Stomach (tissue), 19 donors: ENCODE measurements at places on chromosomes 2 and 18. TPM values are rescaled to one million over a fixed set of nuclear protein-coding genes. Genes with fewer than 3 reads are reported as not detected.
A peak's percentile ranks its signal among the peaks of the same experiment; 100 is the strongest.

IL1F10 gene
- total RNA-seq, result not detected

IL1RL1 gene
- 56.2 TPM for total RNA-seq

ATP6V1B1 gene
- total RNA-seq, result not detected

GREB1 gene
- total RNA-seq, result 11.0 TPM

HRH4 gene
- total RNA-seq, result not detected

SGO2 gene
- 0.58 TPM for total RNA-seq

EMILIN2 gene
- 10.8 TPM for total RNA-seq

CIB4 gene
- total RNA-seq, result not detected

PSMA8 gene
- total RNA-seq, result not detected

PPP3R1 gene
- 20.1 TPM for total RNA-seq

UNC80 gene
- total RNA-seq, result 5.1 TPM

DNAH7 gene
- 1.7 TPM for total RNA-seq

C2orf72 gene
- total RNA-seq, result 4.0 TPM

CERKL gene
- not detected for total RNA-seq

INPP5D gene
- total RNA-seq, result 11.2 TPM

- no peak for DNase-seq
Measured at GRCh38 chr2:27977731-27978312, 87.3 kb downstream of the BABAM2 start.

DNA sequence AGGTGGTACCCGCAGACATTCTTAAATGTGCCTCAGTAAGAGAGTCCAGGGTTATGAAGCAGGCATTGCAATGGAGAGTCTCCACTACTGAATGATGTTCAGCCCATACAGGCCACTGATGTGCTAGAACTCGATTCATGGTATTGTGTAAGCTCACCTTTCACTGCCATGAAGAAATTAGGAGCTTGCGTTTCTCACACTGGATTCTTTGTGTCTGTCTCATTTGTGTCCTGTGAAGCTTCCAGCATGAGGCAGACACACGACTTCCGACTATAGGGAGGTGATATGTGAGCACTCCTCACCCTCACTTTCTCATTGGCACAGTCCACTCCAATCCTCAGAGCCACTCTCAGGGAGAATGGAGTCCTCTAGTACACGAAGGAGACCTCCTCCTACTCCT lies 677.4 kb upstream of the RAB6C start:
- no peak for DNase-seq

- no peak for DNase-seq
Measured at GRCh38 chr18:34028324-34028723, 196.4 kb downstream of the NOL4 start.

GRCh38 chr2:7881063-7881462 lies 800.8 kb upstream of the ID2 start:
- no peak for DNase-seq

GRCh38 chr2:241561832-241562231 lies 3.3 kb downstream of the BOK start:
- DNase-seq, result peak; percentile 90

- DNase-seq, result no peak
Measured at GRCh38 chr2:70331012-70331411, 29.1 kb upstream of the FAM136A start.

DNA sequence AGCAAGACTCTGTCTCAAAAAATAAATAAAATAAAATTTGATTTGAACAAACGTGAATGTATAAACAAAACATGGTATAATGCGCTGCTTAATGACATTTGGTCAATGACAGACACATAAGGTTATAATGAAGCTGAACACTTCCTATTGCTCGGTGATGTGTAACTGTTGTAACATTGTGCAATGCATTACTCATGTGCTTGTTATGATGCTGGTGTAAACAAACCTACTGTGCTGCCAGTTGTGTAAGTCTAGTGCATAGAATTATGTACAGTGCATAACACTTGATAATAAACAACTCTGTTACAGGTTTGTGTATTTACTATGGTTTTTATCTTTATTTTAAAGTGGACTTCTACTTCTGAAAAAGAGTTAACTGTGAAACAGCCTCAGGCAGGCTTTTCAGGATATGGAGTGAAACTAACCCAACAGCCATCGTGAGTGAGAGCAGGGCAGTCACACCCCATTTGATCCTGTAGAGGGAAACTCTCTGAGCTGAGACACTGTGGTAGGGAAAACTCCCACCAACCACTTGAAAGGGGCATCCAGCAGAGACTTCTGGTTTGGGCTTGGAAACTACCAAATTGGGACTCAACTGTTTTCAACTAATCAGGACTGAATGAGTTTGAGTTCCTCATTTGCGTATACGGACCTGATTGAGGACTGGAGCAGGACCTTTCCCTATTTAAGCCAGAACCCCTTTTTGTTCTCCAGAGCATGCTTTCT lies 8.7 kb upstream of the RPRD1A start:
- no peak for DNase-seq

- no peak for DNase-seq
Measured at GRCh38 chr2:25586726-25587144, 86.6 kb downstream of the DTNB start.

GRCh38 chr2:23380562-23381065 lies 4.4 kb upstream of the KLHL29 start:
- DNase-seq, result no peak

GRCh38 chr2:134782792-134783191 lies 55.6 kb upstream of the ACMSD start:
- no peak for DNase-seq

- DNase-seq, result no peak
Measured at GRCh38 chr18:80198994-80199748, 48.1 kb downstream of the PARD6G start.

DNA sequence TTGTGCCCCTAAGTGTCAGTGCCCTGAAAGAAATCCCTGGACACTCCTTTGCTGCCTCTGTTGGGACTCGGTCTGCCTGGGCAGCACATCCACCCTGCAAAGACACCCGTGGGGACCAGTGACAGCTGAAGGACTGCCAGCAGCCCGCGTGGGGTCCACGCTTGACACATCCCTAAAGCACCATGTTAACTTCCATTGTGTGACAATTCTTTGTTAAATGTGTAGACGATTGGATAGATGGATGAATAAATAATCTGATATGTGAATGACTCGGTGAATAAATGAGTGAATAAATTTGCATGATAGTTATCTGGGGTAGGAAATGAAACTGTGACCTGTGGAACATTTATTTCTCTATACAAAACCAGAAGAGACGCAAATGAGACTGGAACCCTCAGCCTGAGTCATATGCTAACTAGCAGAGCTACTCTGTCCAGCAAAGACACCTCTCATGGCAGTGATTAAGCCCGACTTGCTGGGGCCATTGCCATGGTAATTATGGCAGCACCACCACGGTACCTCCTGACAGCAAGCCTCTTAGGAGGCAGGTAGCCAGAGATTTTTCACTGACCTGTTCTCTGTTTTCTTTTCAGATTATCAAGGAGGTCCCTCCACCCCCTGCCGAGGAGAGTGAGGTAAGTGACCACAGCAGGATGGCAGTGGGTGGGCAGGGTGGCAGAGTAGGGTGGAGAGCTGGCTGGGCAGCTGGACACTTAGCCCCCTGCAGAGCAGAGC lies 156.8 kb downstream of the ANTXR1 start:
- no peak for DNase-seq

DNA sequence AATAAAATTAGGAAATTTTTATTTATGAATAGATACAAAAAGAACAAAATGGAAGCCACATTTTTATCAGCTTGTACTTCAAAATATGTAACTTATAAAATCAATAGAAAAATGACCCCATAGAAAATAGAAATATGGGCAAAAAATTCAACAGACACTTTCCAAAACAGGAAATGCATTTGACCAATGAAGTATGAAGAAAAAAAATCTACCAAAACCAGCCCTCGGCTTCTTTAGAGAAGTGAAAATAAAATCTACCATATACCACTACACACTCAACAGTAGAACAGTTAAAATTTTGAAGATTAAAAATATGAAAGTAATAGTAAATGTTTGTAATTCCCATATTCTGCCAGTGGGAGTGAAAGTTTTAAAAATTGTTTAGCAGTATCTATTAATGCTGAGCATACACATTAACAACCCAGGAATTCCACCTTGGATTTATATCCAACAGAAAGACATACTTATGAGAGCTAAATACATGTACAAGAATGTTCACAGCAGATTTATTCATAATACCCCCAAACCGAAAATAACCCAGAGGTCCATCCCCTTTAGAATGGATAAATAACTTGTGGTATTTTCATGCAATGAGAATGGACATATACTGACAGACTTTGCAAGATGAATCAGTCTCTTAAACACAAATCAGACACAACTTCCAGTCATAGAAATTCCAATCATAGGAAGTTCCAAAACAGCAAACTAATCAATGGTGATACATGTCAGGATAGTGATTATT lies 318.0 kb downstream of the FIGN start:
- no peak for DNase-seq

- peak; percentile 68 for DNase-seq
Measured at GRCh38 chr2:100865816-100866460, 46.0 kb downstream of the NPAS2 start.

DNA sequence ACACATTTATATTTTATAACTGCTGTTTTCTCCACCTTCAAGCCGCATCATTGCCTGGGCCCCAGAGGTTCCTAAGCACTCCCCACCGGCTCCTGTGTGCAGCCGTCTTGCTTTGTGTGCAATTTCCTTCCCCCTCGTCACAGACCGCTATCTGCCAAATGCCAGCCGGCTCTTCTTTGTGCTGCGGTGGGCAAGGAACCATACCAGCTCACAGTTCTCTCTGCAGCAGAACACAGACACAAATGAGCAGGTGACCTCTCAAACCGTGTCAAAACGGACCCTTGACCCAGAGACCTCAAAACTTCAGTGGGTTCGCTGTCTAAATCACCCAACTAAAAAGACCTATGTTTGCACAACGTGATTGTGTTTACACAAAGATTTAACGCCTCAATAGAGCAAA lies 58.2 kb downstream of the KLF7 start:
- peak; percentile 57 for DNase-seq

GRCh38 chr2:111239581-111240249 lies 119.0 kb downstream of the BCL2L11 start:
- DNase-seq, result no peak

- no peak for DNase-seq
Measured at GRCh38 chr2:226427538-226428307, 371.9 kb downstream of the IRS1 start.

- DNase-seq, result no peak
Measured at GRCh38 chr18:39773646-39774045, 2181.4 kb upstream of the PIK3C3 start.

GRCh38 chr18:13339653-13340052 lies 121.1 kb downstream of the LDLRAD4 start:
- no peak for DNase-seq

- no peak for DNase-seq
Measured at GRCh38 chr18:25231327-25231691, 120.7 kb downstream of the ZNF521 start.

DNA sequence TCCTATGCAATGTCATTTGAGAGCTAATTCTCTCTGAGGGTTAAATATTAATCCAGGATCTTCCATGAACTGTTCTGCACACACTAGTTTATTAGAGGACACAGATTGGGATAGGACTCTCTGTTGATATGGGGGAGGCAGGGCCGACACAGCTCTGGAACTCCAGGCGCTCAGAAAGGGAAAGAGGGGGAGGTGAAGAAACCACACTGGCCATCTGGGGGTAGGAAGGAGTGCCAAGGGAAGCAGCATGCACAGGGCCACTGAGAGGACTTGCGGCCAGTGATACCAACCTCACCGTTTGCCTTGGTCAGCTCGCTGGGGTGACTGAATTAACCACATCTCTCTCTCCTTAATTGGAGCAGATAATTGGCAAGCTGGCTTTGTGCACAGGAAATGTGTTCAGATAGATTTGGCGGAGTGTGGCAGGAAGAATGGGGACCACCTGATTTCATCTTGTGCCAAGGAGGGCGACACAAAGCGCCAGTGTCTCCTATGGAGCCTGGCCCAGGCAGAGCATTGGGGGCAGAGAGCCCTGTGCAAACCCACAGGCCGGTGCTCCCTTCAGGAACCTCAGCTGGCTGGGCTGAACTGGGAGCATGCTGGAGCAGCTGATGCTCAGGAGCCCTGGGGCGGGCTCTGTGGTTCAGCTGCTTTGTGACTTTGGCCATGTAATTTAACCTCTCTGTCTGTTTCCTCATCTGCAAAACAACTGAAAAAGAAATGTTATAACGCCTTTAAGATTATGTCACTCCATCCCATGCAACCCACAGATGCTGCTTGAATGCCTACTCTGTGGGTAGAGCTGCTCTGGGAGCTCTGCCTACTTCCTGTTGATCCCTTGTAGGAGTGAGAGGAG lies 114.7 kb upstream of the STON1 start:
- no peak for DNase-seq

DNA sequence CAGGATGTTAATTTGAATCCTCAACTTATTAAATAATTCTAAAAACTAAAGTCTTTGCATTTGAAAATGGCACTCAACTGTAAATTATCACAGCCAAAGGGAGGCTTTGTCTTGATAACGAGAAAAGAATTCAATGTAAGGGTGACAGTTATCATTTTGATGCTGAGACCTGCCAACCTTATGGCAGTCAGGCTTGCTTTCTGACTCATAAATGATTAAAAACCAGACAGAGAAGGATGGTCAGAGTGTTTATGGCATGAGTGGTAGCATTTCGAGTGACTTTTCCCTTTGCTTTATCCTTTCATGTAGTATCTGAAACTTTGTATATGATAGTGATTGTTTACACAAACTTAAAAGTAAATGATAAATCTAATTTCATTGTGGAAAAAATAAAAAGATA lies 53.9 kb upstream of the EPC2 start:
- no peak for DNase-seq

- no peak for DNase-seq
Measured at GRCh38 chr18:59357928-59358327, 1.1 kb downstream of the LMAN1 start.

GRCh38 chr18:80154293-80154692 lies 45.2 kb downstream of the ADNP2 start:
- DNase-seq, result peak; percentile 34

- no peak for DNase-seq
Measured at GRCh38 chr2:212712991-212713390, 174.4 kb upstream of the ERBB4 start.

DNA sequence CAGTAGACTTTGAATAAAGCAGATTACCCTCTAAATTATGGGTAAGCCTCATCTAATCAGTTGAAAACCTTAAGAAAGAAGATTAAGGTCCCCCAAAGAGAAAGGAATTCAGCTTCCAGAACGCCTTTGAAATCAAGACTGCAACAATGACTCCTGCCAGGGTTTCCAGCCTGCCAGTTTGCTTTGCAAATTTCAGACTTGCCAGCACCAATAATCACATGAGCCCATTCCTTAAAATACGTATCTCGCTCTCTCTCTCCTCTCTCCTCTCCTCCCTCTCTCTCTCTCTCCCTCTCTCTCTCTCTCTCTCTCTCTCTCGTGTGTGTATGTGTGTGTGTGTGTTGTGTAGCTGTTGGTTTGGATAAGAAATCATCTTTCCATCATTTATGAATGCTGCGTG lies 184.2 kb downstream of the PDE1A start:
- no peak for DNase-seq

DNA sequence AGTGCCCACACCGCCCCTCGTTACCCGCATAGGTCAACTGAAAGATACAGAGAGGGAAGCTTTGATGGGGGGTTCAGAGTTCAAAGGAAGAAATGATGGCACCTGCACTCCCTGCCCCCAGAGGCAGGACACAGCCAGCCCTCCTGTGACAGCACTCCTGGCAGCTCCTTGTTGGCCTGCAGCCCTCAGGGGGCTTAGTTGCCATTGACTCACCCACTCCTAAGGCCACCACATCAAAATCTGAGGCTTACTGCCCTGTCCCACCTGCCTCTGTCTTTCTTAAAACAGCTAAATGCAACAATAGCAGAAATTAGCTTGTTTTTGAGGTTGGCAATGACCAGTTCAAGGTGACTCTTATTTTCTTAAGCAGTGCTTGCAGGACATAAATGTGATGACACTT lies 31.6 kb upstream of the SLC35F6 start:
- no peak for DNase-seq
